SHP77 treated with DMSO at 0.1 percent for 48 hours (cell line): ENCODE measurements at places on chromosomes 12 and 14.

- no peak for DNase-seq
Measured at GRCh38 chr12:51926718-51927117, 19.4 kb downstream of the ACVRL1 start.

DNA sequence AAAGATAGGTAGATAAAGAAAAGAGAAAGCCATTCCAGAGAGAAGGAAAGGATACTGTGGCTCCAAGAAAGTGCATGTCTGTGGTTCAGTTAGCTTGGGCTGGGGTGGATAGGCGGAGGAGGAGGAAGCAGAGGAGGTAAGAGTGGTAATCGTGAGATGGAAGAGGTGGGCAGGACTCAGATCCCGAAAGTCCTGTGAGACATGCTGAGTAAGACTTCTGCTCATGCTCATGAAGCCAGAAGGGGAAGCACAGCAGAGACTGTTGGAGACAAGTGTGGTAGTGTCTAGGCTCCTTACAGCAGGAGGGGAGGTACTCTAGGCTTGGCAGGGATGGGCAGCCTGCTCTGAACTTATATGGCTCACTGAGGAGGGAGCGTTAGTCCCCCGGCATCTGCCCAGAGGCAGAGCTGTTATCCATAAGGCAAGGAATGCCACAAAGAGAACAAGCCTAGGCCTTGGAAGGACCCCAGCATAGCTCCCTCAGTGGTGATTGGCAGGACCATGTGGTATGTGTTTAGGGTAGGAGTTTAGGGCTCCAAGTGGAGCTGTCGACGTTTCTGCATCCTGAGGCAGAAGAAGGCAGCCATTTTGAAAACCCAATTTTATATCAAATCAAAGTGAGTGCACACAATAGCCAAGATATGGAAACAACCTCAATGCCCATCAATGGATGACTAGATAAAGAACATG, 135.3 kb downstream of the SMOC1 start:
- DNase-seq: no peak

DNA sequence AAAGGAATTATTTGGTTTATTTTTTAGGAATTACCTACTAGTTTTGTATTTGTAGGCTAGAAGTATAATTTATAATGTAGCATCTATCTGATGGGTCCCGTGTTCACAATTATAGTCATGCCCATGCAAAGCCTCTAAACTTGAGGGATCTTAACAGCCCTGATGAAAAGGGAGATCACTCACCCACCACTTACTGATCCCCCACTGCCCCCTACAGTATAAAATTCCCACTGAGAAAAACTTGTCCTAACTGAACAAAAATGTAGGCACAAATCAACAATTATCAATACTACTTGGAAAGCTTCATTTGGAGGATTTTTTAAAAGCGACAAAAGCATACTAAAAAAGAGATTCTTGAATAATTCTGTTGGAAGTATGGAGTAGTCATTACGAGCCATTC, 21.0 kb downstream of the WIF1 start:
- DNase-seq: no peak

- DNase-seq: no peak
Measured at GRCh38 chr14:59182641-59183040, 5.8 kb upstream of the DAAM1 start.

DNA sequence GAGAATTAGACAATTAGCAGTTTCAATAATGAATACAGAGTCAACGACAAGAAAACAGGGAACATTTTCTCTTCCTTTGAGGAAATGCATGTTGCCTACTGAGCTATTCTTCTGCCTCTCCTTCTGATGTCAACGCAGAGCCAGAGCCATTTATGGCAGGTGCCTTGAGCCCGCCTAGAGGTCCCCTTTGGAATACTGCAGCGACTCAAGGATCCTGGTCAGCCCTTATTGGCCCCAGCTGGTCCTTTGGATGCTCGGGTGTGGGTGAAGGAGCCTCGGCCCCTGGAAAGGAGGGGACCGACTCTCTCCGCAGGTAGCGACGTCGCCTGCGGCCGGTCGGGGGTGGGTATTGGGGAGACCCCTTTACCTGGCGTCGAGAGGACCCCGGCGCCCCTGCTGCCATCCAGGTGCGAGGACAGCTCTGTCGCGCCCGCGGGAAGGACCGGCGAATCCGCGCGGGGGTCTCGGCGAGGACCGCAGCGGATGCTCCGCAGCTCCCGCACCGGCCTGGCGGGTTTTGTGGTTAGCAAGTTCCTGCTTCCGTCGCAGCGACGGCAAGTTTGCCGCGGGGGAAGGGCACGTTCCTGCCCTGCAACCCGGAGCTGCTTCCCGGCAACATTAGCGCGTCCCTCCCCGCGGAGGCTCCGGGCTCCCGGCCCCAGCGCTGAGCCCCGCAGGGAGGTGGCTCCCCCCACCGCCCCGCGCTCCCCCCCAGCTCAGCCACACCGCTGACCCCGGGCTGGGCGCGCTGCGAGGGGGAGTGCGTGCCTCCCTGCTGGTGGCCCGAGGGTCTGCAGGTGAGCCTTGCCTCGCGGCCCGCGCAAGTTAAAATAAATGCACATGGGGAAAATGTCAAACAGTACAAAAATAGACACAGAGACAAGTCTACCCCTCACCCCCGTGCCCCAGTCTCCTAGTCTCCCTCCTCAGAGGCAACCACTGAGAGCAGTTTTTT, at the start of gene MANSC1:
TSS of gene MANSC1 (minus strand) at position 532 of the 955 bp plus-strand sequence. CDS start 6,928 bp downstream, outside the sequence.
- no peak for DNase-seq

DNA sequence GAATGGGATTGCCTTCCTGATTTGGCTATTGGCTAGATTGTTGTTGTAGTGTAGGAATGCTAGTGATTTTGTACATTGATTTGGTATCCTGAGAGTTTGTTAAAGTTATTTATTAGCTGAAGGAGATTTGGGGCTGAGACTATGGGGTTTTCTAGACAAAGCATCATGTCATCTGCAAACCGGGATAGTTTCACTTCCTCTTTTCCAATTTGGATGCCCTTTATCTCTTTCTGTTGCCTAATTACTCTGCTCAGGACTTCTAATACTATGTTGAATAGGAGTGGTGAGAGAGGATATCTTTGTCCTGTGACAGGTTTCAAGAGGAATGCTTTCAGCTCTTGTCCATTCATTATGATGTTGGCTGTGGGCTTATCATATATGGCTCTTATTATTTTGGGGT, 265.7 kb upstream of the MGAT4C start:
- no peak for DNase-seq

- no peak for DNase-seq
Measured at GRCh38 chr14:37170237-37170636, 2.2 kb downstream of the SLC25A21 start.

- no peak for DNase-seq
Measured at GRCh38 chr12:91007531-91008290, 2.9 kb upstream of the EPYC start.
